NT2/D1 (cell line): ENCODE measurements at places on chromosomes 1 and 21.
A peak's percentile ranks its signal among the peaks of the same experiment; 100 is the strongest.

- DNase-seq: no peak
Observed at GRCh38 chr1:63935553-63935952, 161.7 kb downstream of the ROR1 start.

DNA sequence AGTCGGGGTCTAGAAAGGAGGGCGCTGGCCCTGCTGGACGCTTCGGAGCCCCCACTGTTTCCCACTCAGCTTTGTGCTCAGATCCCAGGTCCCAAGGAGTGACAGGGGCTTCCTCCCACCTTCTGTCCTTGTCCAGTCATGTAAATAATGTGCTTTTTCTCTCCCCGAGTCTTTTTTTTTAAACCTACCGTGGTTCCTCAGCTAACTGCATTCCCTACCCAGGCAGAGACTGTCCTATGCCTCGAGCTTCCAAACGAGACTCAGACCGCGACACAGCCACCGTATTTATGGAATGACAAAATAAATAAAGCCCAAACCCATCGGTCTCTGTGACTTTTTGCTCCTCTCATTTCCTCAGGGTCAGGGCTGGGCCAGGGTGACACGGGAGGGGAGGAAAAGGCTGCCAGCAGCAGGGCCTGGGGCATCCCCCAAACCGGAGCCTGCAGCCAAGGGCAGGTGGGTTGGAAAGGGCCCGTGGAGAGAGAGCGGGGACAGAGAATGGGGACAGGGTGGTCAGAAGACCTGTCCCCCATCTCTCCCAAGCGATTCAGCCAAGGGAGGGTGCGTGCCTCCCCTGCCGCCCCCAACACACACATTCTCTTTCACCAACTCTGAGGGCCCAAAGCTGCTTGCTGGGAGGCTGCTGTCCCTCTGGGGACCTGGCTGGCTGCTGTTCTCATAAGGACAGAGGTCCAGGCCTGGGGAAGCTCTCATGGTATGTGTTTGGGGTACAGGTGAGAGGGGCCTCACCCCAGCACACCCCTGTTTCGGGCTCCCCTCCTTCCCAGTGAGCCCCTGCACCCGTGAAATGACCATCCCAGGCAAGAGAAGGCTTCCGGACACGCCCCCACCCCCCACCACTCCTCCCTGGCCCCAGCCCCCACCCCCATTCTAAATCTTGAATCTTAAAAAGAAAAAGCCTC, 55.4 kb downstream of the KCNAB2 start:
- no peak for DNase-seq

- DNase-seq: peak; percentile 79
Observed at GRCh38 chr1:205543351-205544301, 39.2 kb downstream of the CDK18 start.

- no peak for DNase-seq
Observed at GRCh38 chr21:36825658-36826057, 126.7 kb downstream of the SIM2 start.

DNA sequence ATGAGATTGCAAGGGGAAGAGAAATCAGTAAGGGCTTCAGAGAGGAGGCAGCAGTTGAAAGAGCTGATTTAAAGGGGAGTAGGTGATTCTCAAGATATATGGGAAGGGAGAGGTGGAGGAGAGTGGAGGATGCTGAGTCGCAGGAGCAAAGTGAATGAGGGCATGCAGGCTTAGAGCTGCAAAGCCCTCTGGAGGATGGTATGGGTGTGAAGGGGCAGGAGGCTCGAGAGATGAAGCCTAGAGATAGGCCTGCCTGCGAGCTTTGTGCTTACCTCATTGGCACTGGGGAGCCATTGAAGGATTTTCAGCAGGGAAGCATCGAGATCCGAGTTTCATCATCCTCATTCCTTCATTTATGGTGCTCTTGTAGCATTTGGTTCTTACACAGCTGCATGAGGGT, 15.8 kb upstream of the SH2D2A start:
- no peak for DNase-seq

DNA sequence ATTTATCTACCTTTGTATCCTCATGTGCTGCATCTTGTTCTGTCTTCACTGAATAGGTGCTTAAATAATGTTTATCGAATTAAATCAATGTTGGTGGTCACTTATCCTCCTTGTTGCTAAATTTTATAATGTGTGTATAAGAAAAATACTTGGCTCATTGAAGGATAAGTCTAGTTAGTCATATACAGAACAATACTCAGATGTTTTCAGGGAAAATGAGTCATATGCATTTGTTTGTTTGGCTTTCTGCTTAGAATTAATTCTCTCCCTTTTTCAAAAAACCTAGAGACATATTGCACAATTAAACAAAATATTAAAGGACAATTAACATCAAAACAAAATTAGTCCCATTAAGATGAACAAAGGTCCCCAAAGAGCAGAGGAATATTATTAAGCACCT, 89.0 kb downstream of the UBE2U start:
- DNase-seq: no peak

- DNase-seq: no peak
Observed at GRCh38 chr1:81330521-81330920, 470.2 kb upstream of the ADGRL2 start.

GRCh38 chr1:87402241-87403002, 73.7 kb downstream of the LMO4 start:
- DNase-seq: no peak

GRCh38 chr1:204044448-204044847, 28.5 kb upstream of the SOX13 start:
- DNase-seq: no peak

GRCh38 chr1:82079607-82080006, 278.9 kb downstream of the ADGRL2 start:
- no peak for DNase-seq

- no peak for DNase-seq
Observed at GRCh38 chr1:219427403-219427802, 185.5 kb downstream of the ZC3H11B start.

- DNase-seq: no peak
Observed at GRCh38 chr21:39694750-39695149, 50.2 kb upstream of the IGSF5 start.

- no peak for DNase-seq
Observed at GRCh38 chr1:20057886-20058420, 12.0 kb upstream of the PLA2G5 start.

GRCh38 chr1:205772607-205773032, 2.7 kb downstream of the RAB29 start:
- DNase-seq: no peak

GRCh38 chr1:1371364-1371745, 3.7 kb downstream of the AURKAIP1 start:
- DNase-seq: no peak

- DNase-seq: no peak
Observed at GRCh38 chr1:157771661-157772425, 5.1 kb downstream of the FCRL2 start.

- no peak for DNase-seq
Observed at GRCh38 chr1:62321446-62321845, 2.2 kb upstream of the KANK4 start.

GRCh38 chr1:217881131-217881543, 250.0 kb downstream of the SPATA17 start:
- DNase-seq: no peak

DNA sequence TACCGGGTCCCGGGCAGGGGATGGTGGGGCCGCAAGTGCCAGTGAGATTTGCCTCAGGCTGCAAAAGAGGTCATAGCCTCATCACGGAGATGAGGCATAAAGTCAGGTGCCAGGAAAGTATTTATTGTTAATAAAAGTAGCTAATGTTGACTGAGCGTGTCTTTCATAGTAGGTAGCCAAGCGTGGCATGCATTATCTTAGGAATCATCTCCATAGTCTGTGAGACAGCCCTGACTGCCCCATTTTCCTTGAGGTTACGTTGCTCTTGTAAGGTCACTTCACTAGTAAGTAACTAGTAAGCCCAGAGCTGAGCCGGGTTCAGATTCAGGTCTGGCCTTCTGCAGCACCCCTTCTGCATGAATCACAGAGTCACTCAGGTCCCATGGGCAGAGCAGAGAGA, 174.2 kb downstream of the CAMTA1 start:
- DNase-seq: no peak

DNA sequence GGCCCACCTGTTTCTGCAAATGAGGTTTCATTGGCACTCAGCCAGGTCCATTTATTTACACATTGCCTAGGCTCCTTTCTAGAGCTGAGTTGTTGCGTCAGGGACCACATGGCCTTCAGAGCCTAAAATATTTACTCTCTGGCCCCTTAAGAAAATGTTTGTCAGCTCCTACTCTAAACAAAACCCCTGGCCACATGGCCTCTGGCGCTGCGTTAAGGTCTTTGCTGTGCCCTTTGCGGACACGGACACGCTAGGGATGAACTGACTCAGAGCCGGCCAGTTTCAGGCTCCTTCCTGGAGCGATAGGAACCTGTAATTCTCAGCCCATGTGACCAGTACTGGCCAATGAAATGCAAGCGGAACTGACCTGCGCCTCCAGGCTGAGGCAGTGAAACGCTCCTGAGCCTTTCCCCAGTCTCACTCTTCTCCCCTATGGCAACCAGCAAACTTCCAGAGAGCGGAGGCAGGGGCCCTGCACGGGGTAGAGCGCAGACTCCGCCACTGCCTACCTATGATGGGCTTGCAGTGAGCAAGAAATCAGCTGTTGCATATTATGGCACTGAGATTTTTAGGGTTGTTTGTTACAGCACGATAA, 160.3 kb downstream of the ETS2 start:
- no peak for DNase-seq

DNA sequence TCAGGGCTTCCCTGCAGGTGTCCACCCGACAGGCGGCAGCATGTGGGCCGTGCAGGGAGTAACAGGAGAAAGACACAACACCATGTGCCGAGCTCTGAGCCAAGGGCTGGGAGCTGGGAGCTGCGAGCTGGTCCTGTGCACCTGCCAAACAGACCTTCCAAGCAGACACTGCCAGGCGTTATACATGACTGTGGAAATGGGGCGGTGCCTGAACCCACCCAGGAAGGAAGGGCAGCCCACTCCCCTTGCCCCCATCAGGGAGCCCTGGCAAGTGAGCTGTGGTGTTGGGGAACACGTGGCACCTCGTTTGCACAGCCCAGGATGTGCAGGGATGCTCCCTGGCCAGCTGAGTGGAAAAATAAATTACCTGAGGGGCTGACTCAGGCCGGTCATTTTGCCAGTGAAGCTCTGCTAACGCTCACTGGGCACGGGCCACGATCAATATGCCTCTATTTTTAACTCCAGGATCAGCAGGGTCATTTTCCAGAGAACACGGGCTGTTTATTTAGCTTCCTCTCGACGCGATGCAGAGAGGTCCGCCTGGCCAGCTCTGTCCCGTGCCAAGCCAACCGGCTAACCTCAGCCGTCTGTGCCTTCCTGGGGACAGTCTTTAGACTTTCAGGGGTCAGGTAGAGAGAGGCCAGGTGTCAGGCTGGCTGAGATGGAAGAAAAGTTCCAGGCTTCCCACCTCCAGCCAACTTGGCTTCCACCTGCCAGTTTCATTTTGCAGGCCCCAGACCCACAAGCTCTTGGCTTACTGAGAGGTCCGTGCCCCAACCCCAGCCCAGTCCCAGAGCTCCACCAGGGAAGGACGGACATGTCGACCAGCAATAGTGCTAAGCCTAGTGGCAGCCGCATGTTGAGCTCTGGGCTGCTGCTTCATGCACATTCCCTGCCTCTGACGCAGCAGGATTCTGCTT, 196.7 kb upstream of the VAMP3 start:
- DNase-seq: no peak

DNA sequence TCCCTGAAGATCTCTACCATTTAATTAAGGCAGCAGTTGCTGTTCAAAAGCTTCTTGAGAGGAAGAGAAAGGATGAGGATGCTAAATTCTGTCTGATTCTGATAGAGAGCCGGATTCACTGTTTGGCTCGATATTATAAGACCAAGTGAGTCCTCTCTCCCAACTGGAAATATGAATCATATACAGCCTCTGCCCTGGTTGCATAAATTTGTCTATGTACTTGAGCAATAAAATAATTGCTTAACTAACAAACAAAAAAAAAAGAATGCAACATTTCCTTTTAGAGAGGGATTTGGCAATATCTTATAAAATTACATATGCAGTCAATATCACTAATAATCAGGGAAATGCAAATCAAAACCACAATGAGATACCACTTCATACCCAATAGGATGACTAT, 26.8 kb downstream of the ALDH9A1 start:
- DNase-seq: no peak

GRCh38 chr1:228706305-228706704, 29.0 kb upstream of the RHOU start:
- no peak for DNase-seq

DNA sequence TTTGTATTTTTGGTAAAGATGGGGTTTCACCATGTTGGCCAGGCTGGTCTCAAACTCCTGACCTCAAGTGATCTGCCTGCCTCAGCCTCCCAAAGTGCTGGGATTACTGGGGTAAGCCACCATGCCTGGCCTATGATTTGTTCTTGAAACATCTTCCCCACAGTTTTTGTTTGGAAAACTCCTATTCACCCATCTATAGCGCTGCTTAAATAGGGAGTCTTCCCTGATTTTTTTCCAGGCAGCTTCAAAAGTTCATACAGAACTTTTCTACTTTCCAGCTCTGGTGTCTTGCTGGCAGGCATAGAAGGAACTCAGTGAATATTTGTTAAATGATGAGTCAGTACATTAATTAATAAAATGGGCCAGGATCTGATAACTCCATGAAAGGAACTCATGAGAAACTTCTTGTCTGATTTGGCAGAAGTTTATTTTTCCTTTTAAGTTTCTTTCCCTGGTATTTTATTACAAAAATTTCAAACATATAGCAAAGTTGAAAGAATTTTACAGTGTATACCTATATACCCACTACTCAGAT, 33.0 kb upstream of the TTC22 start:
- DNase-seq: no peak

DNA sequence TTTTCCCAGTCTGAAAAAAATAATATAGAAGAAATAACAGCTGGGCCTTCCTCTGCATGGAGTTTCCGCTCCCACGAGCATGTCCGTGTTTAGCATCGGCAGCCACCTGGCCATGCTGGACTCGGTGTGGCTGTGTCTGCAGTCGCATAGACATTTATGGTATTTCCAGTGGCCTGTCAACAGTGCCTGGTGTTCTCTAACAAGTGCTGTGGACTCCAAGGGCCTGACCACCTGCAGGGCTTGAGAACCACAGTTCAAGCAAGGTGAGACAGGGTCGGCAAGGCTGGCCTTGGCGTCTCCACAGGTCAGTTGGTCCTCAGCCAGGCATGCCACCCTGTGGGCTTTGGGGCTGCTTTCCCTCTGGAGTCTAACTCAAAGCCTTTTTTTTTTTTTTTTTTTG, 124.8 kb downstream of the PGBD5 start:
- DNase-seq: no peak

DNA sequence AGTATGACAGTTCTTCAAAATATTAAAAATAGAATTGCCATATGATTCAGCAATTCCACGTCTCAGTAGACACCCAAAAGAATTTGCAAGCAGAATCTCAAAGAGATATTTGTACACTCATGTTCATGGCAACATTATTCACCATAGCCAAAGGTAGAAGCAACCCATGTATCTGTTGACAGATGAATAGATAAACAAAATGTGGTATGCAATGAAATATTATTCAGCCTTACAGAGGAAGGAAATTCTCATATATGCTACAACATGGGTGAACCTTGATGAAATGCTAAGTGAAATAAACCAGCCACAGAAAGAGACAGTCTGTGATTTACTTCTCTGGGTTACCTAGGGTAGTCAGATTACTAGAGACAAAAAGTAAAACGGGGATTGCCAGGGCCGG, 47.0 kb downstream of the NAV1 start:
- no peak for DNase-seq
